ENCODE measurements at places on chromosomes 13 and 19. TPM values are rescaled to one million over a fixed set of nuclear protein-coding genes. Genes with fewer than 3 reads are reported as not detected.

The SCGB2B2 gene
- total RNA-seq, result 0.46 TPM

DNA sequence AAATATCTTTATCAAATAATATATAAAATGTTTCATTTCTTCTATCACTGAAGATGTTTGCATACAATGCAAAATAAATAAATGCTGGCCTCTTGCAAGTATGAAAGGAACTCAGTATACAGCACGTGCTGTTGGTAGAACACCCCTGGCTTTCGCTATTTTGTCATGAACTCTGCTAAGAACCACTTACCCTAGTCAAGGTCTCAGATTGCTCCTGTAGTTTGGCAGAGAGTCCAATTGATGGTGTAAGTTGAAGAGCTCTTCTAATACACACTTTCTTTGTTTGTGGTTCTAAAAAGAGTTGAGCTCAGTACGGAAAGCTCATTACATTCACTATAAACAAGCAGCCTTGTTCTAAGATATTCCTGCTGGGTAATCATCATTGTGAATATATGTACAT lies 1258.9 kb downstream of the EFNB2 start:
- DNase-seq, result no peak
- peaks cover 3% of the 10 kb centered on the region for H3K27me3 ChIP-seq
- no peak overlapping the region for H3K27ac ChIP-seq
- no peaks in the 10 kb centered on the region for H3K4me1 ChIP-seq
- H3K4me3 ChIP-seq, result no peak overlapping the region
- H3K36me3 ChIP-seq, result no peaks in the 10 kb centered on the region

GRCh38 chr13:79522583-79522982 lies 41.6 kb downstream of the NDFIP2 start:
- peaks cover 22% of the 10 kb centered on the region for H3K4me1 ChIP-seq
- H3K27ac ChIP-seq, result peak overlapping the region; percentile 80
- peaks cover 14% of the 10 kb centered on the region for H3K36me3 ChIP-seq
- peak; percentile 55 for DNase-seq
- no peaks in the 10 kb centered on the region for H3K27me3 ChIP-seq

GRCh38 chr19:54561840-54562239 lies 11.8 kb upstream of the LILRA2 start:
- H3K4me1 ChIP-seq, result no peaks in the 10 kb centered on the region
- no peak overlapping the region for H3K27ac ChIP-seq
- H3K36me3 ChIP-seq, result no peaks in the 10 kb centered on the region
- no peak overlapping the region for H3K4me3 ChIP-seq
- H3K27me3 ChIP-seq, result peaks cover 16% of the 10 kb centered on the region

GRCh38 chr13:60288569-60288968 lies 108.5 kb upstream of the TDRD3 start:
- DNase-seq, result no peak
- no peaks in the 10 kb centered on the region for H3K4me1 ChIP-seq
- no peak overlapping the region for H3K4me3 ChIP-seq
